Hair follicular keratinocyte (primary cell): ENCODE measurements at places on chromosomes 6 and 20. TPM values are rescaled to one million over a fixed set of nuclear protein-coding genes. Genes with fewer than 3 reads are reported as not detected.

GUCA1A gene
- total RNA-seq = 0.11 and 0.16 TPM in 2 replicates

OPRL1 gene
- 0.30 and 0.55 TPM in 2 replicates for total RNA-seq

PAK5 gene
- not detected in 2 replicates for total RNA-seq

ROMO1 gene
- 602 and 619 TPM in 2 replicates for total RNA-seq

TMEM239 gene
- total RNA-seq = not detected in 2 replicates

SNAP25 gene
- total RNA-seq = not detected in 2 replicates
